ENCODE measurements at places on chromosomes 2 and 18. TPM values are rescaled to one million over a fixed set of nuclear protein-coding genes. Genes with fewer than 3 reads are reported as not detected.

DNA sequence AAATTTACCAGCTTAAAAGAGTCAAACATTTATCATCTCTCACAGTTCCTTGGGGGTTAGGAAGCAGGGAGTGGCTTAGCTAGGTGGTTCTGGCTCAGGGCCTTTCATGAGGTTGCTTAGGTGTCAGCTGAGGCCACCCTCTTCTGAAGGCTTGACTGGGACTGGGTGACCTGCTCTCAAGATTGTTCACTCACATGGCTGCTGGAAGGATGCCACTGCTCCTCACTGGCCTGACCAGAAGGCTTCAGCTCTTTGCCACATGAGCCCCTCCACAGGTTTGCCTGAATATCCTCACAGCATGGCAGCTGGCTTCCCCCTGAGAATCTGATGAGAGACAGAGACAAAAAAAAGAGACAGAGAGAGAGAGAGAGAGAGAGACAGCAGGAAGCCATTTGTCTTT, 17.3 kb upstream of the RNF152 start:
- no peaks in the 10 kb centered on the region for H3K27me3 ChIP-seq
- no peaks in the 10 kb centered on the region for H3K36me3 ChIP-seq
- H3K4me3 ChIP-seq: no peak overlapping the region
- no peaks in the 10 kb centered on the region for H3K4me1 ChIP-seq

- no peak for DNase-seq
- peaks cover 3% of the 10 kb centered on the region for H3K36me3 ChIP-seq
- H3K27me3 ChIP-seq: no peaks in the 10 kb centered on the region
- H3K4me1 ChIP-seq: peaks cover 4% of the 10 kb centered on the region
- H3K4me3 ChIP-seq: no peak overlapping the region
Observed at GRCh38 chr2:170076189-170076588, 101.8 kb upstream of the MYO3B start.

- no peak overlapping the region for H3K27ac ChIP-seq
- no peaks in the 10 kb centered on the region for H3K36me3 ChIP-seq
- H3K4me1 ChIP-seq: no peaks in the 10 kb centered on the region
- H3K4me3 ChIP-seq: no peak overlapping the region
- no peak for DNase-seq
- H3K27me3 ChIP-seq: no peaks in the 10 kb centered on the region
Observed at GRCh38 chr18:58829263-58829662, 35.4 kb upstream of the ZNF532 start.

Gene ZNF892
- 13.6 TPM for total RNA-seq
